ENCODE measurements at places on chromosomes 6 and 20.
A peak's percentile ranks its signal among the peaks of the same experiment; 100 is the strongest.

- DNase-seq: no peak
Measured at GRCh38 chr6:109031416-109031815, 63.2 kb downstream of the SESN1 start.

- peak; percentile 86 for DNase-seq
Measured at GRCh38 chr6:3001773-3002293, 2.1 kb downstream of the NQO2 start.

DNA sequence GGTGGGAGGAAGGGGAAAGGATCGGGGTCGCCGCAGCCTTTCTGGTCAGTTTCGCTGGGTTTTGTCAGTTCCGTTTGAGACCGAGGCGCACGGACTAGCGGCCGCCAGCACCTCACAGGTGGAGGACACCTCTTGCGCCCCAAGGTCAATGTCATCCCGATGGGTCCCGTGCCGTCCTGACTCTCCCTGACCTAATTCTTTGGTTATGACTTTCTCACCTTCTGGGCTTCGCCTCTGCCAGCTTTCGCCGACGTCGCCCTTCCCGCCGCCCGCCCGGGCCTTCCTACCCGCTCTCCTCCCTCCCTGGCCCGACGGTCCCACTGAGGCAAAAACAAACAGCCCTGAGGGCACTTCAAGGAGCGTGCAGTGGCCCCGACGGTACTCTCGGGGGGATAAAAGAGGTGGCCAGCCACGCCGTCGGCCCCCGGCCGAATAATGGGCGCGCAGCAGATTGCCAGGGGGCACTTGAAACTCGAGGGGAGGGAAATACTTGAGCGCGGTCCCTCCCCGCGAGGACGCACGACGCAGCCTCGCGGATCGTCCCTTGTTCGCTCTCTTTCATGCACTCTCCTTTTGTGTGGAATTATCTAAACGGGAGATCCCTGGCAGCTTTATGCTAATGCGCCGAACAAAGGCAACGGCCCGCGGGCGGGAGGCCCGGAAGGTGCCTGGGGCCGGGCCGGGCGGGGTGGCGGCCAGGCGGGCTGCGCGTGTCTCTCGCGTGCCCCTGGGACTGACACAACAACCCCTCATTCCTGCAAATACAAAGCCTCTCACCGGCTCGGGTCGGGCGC, 3.9 kb upstream of the INSM1 start:
- DNase-seq: no peak

- DNase-seq: peak; percentile 63
Measured at GRCh38 chr20:38023181-38024001, 9.9 kb downstream of the TTI1 start.

GRCh38 chr6:116528780-116529179, 16.7 kb downstream of the TRAPPC3L start:
- DNase-seq: no peak

DNA sequence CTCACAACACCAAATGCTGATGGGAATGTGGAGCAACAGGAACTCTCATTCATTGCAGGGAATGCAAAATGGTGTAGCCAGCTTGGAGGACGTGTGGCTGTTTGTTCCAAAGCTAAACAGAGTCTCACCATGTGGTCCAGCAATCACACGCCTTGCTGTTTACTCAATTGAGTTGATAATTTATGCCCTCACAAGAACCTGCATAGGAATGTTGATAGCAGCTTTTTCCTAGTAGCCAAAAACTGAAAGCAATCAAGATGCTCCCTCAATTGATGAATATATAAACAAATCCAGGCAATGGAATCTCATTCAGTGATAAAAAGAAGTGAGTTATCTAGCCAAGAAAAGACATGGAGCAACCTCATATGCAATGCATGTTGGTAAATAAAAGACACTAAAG, 15.6 kb upstream of the VSX1 start:
- no peak for DNase-seq

- peak; percentile 53 for DNase-seq
Measured at GRCh38 chr20:8272766-8273165, 140.7 kb downstream of the PLCB1 start.

Measured in inflammatory macrophage (primary cell).